Nucleus accumbens (tissue), 56 donors: ENCODE measurements at places on chromosomes 13 and 19.
A peak's percentile ranks its signal among the peaks of the same experiment; 100 is the strongest.

DNA sequence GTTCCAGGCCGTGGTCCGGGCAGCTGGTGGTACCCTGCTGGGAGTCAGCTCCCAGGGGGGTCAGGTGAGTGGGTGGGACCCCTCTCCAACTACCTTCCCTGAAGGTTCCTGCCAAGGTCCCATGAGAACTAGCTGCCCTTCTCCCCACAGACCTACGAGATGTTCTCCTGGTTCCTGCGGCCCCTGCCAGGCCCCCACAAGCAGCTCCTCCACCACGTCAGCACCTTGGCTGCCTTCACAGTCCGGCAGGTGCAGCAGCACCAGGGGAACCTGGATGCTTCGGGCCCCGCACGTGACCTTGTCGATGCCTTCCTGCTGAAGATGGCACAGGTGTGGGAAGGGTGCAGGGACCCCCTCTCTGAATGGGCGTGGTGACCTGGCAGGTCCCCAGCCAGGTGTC is 5.5 kb downstream of the CYP2S1 start:
- no peak for DNase-seq

GRCh38 chr19:10816691-10817090 is 19.3 kb downstream of the TMED1 start:
- DNase-seq = no peak

DNA sequence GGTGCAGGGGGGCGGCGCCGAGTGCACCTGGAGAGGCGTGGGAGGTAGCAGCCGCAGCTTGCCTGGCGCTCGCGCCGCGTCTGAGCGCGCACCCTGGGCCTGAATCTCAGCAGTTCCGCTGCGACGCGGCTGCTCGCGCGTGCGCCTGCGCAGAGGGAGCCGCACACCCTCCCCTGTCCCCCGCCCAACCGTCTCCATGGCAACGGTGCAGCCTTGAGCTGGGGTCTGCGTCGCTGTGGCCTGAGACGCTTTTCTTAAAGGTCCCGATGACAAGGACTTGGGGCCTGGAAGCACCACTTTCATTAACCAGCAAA is at the start of gene PNMA8B:
Gene PNMA8B, minus strand, starts transcription at position 82 of the 314 bp plus-strand sequence. CDS start 402 bp downstream, outside the sequence.
- peak; percentile 84 for DNase-seq

DNA sequence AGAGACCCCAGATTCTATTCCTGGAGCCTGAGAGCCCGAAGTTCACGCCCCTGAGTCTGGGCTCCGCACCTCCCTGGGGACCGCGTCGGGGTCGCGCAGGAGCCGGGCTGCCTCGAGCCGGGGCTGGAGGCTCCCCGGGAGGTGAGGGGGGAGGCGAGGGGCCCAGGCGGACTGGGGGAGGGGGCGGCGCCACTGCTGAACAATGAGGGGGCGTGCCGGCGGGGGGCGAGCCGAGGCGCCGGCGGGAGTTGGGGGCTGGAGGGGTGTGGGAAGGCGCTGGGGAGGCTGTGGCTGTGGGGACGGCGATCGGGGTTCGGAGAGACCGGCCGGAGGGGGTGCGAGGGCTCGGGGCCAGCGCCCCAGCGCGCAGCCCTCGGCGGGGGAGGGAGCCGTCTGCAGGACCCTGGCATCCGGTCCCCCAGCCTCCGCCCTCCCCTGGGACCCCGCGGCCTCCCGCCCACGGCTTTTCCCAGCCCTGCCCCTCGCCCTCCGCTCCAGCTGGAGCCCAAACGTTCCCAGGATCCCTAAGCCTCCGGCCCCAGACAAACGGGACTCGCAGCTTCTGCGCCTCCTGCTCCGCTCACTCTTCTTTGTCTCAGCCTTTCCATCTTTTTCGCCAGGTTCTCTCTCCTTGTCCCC is 922 bp downstream of the PLEKHG2 start:
- no peak for DNase-seq

GRCh38 chr13:28000567-28000966 is 12.1 kb upstream of the URAD start:
- DNase-seq = no peak

- DNase-seq = no peak
Measured at GRCh38 chr19:10037809-10038208, 24.5 kb downstream of the RDH8 start.

DNA sequence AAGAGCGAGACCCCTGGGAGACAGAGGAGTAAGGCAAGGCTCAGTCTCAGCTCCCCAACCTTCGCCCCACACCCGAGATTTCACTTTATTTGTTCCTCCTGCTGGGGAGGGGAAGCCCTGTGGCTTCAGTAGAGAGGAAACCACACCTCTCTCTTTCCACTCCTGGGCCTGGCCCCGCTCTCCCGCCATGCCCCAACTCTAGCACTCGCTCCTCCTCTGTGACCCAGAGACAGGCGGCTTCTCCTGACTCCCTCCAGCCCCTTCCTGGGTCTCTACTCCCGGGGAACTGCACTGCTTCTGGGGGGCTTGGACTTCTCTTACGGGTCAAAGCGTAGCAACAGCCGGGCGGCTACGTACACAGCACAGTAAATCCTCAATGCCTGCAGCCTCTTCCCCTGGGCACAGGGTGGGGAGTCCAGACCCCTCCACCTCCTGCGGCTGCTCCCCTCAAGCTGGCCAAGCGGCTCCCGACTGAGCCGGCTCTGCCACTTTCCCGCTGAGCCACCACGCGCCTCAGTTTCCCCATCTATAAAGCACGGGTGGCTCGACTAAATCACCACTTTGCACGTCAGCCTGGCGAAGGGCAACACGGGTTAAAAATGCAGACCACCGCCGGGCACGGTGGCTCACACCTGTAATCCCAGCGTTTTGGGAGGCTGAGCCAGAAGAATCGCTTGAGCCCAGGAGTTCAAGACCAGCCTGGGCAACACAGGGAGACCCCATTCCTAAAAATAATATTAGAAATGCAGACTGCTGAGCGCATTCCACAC is 1.4 kb downstream of the RNF126 start:
- DNase-seq = no peak

DNA sequence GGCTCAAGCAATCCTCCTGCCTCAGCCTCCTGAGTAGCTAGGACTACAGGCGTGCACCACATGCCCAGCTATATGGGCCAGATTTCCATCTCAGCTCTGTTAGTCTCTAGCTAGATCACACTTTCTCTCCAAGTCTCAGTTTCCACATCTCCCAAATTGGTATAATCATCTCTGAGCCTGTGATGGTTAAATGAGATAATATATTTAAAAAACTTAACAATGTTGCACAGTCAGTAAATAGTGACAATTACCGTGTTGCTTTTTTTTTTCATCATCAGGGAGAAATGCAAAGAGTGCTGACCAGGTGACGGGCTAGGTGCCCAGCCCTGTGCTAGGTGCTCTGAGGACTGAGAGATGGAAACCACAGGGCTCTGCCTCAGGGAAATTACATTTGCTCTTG is 36.9 kb upstream of the C19orf12 start:
- no peak for DNase-seq

GRCh38 chr13:49657241-49657641 is 28.9 kb downstream of the ARL11 start:
- DNase-seq = no peak
